ENCODE measurements at places on chromosomes 7 and 10.

GRCh38 chr7:39033885-39034624 is 56.3 kb downstream of the POU6F2 start:
- no peak for DNase-seq

DNA sequence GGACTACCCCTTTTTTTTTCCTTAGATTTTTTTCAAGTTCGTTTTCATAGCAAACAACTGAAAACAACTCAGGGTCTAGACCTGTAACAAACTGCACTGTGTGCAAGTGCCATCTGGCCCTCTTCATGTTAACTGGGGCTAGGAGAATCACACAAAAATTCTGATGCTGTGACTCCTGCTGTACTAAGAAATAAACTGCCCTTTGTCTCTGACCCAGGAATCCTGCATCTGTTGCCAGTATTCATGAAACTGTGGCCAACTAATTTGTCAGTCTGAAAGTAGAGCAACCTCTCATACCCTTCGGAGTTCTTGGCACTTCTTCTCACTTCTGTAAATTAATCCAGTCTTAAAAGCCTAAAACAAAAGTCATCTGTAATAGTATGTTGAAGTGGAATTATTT is 218.4 kb upstream of the PCDH15 start:
- no peak for DNase-seq

DNA sequence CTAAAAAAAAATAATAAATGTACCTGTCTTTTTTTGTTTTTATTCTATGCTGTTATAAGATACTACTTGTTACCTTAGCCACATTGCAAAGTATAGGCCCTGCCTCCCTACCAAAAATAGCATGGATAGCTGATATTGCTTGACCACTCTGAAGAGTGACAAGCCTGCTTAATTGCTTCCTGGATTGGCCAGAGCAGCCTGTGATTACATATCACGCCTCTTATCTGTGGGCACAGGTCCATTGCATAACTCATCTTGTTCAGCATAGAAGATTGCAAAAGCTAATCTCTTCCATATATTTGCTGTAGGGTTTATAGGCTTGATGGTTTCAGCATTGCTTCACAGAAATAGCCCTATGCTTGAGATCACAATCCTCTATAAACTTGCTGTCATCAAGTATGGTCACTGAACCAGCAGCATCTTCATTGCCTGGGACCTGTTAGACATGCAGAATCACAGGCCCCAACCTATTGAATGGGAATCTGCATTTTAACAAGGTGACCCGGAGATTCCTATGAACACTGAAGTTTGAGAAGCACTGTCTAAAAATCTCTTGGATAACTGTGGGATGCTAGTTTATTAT is 280.8 kb upstream of the CDC14C start:
- DNase-seq, result no peak

DNA sequence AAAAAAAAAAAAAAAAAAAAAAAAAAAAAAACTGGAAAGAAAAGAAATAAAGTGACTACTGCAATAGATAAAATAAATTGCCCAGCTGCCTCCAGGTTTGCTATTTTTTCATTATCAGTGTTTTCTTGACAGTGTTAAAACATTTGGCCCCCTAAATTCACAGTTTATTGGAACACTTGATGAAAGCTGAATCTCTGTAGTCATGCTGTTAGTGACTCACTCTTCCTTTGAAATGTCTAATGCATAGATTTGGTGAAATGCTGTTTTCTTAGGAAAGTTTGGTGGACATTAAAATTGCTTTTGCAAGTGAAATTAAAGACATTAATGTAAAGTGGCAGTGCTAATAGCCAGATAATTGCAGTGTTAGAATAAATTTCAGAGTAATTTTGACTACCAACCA is 785.2 kb downstream of the NRG3 start:
- no peak for DNase-seq

GRCh38 chr10:28125701-28126100 is 126.8 kb upstream of the ODAD2 start:
- no peak for DNase-seq

GRCh38 chr7:158820656-158821055 is 8.7 kb downstream of the ESYT2 start:
- DNase-seq, result no peak

DNA sequence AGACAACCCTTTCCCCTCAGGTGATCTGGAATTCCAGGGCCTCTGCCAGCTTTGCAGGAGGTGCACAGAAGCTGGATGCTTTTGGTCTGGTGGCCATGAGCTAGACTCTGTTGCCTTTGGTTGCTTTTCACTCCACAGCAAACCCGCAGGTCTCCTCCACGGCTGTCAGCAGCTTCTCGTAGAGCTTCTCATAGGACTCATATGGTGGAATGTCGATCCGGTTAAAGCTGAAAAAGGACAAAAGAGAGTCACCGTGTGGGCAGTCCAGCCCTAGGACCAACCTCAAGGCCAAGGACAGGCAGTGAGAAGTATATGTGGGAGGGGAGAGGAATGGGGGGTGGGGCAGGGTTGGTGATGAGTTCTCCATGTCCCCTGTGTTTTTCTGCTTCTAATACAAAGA is 113.5 kb downstream of the SMURF1 start:
- DNase-seq, result no peak

DNA sequence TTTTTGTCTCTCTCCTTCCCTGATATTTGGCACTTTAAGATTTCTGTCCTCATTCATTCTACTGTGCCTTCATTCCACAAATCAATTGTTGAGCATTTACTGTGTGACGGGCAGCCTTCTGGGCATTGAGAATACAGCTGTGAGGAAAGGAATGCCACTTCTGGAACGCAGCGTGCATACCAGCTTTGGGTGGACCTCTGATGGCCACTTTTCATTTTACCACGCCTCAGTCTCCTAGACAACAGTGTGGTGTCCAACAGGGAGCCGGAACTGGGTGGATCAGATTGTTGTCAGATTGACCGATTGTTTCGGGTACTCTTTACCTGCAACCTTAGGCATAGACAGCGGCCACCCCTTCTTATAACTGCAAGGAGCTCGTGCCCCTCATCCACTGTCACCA is 222.7 kb upstream of the DPP6 start:
- no peak for DNase-seq

DNA sequence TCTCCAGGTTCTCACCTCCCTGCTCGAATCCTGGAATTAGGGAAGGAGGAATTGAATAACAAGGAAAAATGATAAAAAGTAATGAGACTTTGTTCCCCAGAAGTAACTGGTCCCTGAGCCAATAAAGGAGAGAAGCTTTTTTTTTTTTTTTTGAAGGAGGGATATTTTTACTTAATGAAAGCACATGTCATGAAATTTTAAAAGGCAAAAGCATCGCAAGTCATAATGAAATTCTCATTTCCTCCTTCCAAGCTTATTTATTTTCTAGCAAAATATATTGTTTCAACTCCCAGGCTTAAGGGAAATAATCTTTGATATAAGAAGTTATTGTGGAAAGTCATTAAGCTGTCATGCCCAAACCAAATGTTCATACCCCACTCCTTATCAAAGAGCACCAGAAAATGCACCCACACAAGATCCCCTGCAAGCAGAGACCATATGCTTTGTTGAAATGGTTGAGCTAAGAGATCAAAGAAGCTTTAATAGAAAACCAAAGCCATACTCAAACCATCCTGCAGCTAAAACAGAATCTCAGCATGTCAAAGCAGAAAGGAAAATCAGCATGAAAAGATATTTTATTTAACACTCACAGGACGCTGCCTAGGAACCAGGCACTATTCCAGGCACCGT is 16.7 kb upstream of the ABCC2 start:
- no peak for DNase-seq

DNA sequence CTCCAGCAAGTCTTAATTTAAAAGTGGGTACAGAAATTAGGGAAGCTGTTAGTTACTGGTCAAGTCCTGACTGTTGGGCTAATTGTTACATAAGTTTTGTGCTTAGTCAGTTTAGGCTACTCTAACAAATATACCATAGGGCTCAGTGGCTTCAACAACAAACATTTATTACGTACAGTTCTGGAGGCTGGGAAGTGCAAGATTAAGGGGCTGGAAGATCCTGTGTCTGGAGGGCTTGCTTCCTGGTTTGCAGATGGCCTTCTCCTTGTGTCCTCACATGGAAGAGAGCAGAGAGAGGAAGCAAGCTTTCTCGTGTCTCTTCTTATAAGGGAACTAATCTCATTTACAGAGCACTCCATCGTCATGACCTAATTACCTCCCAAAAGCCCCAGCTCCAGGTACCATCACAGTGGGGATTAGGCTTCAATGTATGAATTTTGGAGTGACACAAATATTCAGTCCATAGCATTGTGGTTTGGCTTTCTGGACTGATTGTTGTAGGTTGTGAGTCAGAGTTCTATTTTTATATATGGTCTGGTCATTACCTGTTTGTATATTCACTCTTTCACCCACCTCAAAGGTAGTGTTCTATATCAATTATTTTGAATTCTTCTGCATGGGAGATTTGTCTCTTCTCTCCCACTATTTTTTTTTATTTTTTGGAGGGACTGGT is 17.1 kb downstream of the ST7 start:
- no peak for DNase-seq

GRCh38 chr10:114753126-114753525 is 68.5 kb upstream of the FHIP2A start:
- no peak for DNase-seq

GRCh38 chr10:4514445-4515108 is 311.4 kb upstream of the AKR1E2 start:
- peak; percentile 43 for DNase-seq

DNA sequence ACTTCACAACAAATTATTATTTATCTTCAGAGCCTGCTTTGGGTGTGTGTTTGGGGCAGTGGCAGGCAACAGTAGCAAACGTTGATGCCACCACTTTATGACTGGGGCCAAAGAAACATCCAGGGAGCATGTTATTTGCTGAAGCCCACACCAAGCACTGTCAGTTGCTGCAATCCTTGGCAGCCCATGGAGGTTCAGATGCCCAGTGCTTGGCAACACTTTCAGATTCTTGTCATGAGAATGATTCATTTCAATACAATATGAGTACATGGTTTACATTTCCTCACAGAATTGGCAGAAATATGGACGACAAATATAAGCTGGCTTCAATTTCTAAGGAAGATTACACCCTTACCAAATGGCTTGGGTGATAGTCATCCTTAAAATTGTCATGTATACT is 46.5 kb upstream of the GLI3 start:
- DNase-seq, result no peak

DNA sequence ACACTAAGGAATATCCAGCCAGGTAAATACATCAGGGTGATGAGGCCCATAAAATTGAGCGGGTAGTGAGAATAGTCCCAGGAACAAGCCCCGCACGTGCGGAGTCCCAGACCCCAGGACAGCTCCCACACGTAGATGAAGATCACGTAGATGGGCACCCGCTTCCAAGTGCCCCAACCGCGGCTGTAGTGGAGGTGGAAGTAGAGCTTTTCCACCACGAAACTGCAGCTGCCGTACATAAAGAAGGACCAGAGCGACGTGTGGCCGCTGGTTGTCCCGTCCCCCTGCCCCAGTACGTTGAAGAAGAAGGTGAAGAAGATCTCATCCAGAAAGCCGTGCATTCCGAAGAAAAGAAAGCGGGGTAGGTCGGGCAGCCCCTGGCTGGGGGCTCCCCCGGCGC is 948 bp downstream of the TMEM229A start:
- DNase-seq, result no peak

DNA sequence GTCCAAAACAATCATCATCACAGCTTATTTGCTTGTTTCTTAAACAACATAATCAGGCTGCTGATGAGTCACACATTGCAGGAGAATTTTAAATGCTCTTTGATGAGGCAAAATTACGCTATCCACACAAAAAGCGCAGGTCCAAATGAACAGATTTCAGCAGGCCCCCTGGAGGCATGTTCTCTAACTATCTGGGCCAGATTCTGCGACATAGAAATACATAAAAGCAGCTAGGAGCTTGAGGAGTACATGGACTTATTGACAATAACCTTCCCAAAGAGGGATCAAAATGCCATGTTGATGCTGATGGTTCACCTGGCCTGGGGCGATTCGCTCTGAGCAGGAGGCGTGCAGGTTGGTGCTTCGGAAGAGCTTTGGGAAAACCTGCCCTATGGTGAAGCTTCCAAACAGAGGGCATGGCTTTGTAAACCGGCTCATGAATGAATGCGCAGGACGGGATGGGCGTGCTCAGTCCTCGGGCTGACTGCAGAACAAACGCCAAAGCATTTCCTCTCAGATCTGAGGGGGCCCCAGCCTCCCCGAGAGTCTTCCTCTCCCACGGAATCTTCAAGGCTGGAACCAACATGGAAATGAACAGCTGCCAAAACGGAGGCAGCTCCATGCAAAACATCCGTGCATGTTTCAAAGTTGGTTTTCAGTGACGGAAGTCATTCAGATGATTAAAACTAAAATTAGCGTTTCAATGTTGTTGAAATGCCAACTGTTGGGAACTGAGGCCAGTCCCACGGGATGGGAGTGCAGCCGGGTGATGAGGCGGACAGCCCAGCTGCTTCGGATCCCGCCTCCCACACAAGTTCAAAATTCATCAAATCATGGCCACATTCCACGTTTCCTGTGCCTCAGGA is 179.6 kb downstream of the TCERG1L start:
- no peak for DNase-seq

GRCh38 chr7:47423196-47423595 is 158.7 kb downstream of the TNS3 start:
- no peak for DNase-seq

DNA sequence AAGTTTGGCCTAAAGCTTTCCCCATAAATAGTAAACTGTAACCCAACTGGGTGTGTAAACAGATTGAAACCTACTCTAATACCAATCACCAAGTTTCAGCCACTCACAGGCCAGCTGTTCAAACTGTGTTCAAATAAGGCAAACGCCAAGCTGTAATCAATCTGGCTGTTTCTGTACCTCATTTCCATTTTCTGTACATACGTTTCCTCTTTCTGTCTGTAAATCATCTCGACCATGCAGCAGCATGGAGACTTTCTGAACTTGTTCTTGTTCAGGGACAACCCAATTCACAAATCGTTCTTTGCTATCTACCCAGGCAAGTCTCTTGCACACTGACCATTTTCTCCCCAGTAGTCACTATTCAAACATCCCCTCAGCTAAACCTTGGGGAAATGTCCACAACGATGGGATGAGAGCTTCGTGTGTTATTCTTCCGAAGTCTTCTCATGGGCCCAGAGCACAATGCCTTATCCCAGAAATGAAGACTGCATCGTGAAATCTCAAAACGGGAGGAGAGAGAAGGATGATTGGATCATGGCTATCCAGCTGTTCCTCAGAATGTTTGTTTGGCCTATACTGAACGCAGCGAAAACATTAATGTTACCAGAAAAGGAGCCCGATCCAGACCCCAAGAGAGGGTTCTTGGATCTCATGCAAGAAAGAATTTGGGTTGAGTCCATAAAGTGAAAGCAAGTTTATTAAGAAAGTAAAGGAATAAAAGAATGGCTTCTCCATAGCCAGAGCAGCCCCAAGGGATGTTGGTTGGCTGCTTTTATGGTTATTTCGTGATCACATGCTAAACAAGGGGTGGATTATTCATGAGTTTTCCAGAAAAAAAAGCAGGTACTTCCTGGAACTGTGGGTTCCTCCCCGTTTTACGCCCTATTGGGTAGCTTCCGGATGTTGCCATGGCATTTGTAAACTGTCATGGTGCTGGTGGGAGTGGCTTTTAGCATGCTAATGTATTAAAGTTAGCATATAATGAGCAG is 86.2 kb downstream of the SLC16A9 start:
- DNase-seq, result no peak

Measured in bone marrow (tissue), 2 donors.